ENCODE measurements at places on chromosomes 7 and 10.
A peak's percentile ranks its signal among the peaks of the same experiment; 100 is the strongest.

DNA sequence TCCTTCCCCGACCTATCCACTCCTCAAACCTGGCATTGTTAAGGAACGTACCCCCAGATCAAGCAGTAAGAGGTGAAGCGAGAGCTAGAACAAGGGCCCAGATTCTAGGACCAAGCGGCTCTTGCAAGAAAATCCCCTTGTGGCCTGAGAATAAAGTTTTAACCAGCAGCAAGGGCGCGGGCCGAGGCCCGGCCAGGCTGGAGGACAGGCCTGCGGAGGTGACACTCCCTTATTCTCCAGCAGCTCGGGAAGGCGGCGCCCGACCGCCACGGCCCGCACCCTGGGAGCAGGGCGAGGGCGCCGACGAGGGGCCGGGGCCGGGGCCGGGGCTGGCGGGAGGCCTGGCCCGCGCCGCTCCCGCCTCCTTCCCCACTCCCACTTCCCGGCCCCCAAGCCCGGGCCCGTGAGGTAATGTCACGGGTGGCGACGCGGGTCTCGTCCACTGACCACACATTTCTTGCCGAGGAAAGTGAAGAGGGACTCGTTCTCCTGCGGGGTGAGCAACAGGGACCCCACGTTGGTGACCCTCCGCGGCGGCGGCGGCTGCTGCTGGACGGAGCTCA is 551 bp downstream of the WASL start:
- peak; percentile 62 for DNase-seq

- no peak for DNase-seq
These were observed 335 bp upstream of the CHCHD1 start for GRCh38 chr10:73781548-73781878.

- DNase-seq, result no peak
These were observed 603 bp upstream of the HECW1 start for GRCh38 chr7:43111630-43112458.

GRCh38 chr10:35705051-35705450 is 63.0 kb upstream of the FZD8 start:
- no peak for DNase-seq

DNA sequence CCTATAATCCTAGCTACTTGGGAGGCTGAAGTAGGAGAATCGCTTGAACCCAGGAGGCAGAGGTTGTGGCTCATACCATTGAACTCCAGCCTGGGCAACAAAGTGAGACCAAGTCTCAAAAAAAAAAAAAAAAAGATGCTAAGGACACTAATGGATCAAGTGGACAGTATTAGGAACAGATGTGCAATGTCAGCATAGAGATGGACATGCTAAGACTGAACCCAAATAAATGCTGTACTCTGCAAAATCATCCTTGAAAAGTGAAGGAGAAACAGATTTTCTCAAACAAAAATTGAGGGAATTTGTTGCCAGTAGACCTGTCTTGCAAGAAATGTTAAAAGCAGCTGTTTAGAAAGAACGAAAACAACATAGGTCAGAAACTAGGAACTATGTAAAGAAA is 194.5 kb downstream of the USP6NL start:
- no peak for DNase-seq

DNA sequence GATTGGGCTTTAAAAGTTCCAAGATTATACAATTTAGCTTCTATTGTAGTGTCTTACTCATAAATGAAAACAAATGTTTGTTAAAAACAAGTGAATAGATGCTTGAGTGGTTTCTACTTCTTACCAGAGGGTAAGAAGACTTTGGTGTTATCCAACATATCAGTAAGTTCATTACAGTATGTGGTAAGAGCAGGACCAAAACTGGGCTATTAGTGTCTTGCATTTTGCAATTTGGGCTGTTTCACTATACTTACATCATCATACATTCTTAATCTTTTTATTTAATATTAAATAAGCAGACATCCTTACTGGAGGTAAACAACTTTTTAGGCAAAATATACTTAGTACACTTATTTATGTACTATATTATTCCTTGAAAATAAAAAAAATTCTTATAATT is 248.4 kb upstream of the HGF start:
- no peak for DNase-seq

DNA sequence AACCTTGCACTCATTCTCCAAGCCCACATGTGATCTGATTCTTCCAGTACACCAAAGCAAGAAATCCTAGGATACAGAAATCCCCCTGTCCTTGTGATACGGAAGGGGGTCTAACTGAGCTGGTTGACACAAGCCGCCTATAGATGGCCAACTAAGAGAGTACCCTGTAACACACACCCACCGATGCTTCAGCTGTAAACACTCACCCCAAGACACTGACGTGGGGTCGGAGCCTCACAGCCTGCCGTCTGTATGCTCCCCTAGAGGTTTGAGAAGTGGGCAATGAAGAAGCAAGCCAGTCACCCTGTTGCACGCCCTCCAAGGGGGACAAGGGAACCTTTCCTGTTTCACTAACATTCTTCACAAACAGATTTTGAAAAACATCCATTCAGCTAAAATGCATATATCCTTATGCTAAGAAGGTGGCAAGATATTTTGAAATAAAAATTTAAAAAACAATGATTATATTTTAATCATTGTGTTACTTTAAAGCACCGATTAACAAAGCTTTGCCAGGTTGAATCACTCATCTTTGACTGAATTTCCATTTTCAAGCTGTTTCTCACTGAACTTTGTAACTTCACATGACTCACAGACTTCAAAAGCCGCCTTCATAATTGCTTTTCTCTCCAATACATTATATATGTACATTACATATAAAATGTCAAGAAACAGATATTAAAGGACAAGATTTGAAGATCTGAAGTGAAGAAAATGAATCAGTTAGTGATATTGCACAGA is 329.3 kb downstream of the ARL4A start:
- DNase-seq, result no peak

- no peak for DNase-seq
These were observed 7.3 kb upstream of the TARP start for GRCh38 chr7:38280707-38281106.

GRCh38 chr10:61628875-61629513 is 33.7 kb upstream of the CABCOCO1 start:
- no peak for DNase-seq

GRCh38 chr7:38932509-38933168 is 23.6 kb upstream of the VPS41 start:
- peak; percentile 43 for DNase-seq

GRCh38 chr7:67821116-67821515 is 824.5 kb downstream of the TYW1 start:
- no peak for DNase-seq

GRCh38 chr7:30420662-30421061 is 57.9 kb downstream of the NOD1 start:
- no peak for DNase-seq

GRCh38 chr10:102627736-102628293 is 16.5 kb upstream of the TRIM8 start:
- no peak for DNase-seq

GRCh38 chr10:110864662-110865140 is 7.0 kb upstream of the PDCD4 start:
- peak; percentile 89 for DNase-seq
